Effector memory CD8-positive, alpha-beta T cell (primary cell): ENCODE measurements at places on chromosomes 5 and 9.

- no peak for DNase-seq
Measured at GRCh38 chr5:25568989-25569625, 924.3 kb upstream of the CDH10 start.

- DNase-seq = no peak
Measured at GRCh38 chr5:127331890-127332649, 41.5 kb downstream of the MEGF10 start.

GRCh38 chr5:112742424-112742823, 4.7 kb downstream of the APC start:
- no peak for DNase-seq

DNA sequence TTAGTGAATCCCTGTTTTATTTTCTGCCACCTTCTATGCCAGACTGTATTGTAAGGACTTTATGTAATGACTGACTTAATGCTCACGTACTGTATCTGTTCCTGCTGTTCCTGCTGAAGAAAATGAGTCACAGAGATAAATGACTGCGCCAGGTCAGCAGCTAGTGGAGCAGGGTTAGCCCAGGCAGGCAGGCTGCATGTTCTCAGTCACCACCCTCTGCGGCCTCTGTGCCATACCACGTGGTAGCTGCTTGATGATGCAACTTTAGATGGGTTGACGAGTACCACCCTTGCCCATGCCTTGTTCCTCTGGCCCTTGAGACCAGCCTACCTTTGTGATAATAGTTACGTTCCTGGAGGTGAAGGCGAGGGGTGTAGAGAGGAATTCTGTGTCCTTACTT, 161.9 kb downstream of the TRIO start:
- DNase-seq = no peak

- no peak for DNase-seq
Measured at GRCh38 chr9:136802321-136802720, 5.4 kb upstream of the RABL6 start.

DNA sequence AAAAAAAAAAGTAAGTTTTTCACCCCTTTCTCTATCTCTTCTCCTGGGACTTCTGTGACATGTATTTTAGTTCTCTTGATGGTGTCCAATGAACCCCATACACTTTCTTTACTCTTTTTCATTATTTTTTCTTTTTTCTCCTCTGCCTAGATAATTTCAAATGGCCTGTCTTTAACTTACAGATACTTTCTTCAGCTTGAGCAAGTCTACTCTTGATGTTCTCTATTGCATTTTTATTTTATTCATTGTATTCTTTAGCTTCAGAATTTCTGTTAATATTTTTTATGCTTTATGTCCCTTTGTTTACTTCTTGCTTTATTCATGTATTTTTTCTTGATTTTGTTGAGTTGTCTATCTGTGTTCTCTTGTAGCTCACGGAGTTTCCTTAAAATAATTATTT, 32.5 kb upstream of the FAM120A start:
- DNase-seq = no peak

GRCh38 chr9:124012368-124013301, 1.1 kb downstream of the LHX2 start:
- no peak for DNase-seq

DNA sequence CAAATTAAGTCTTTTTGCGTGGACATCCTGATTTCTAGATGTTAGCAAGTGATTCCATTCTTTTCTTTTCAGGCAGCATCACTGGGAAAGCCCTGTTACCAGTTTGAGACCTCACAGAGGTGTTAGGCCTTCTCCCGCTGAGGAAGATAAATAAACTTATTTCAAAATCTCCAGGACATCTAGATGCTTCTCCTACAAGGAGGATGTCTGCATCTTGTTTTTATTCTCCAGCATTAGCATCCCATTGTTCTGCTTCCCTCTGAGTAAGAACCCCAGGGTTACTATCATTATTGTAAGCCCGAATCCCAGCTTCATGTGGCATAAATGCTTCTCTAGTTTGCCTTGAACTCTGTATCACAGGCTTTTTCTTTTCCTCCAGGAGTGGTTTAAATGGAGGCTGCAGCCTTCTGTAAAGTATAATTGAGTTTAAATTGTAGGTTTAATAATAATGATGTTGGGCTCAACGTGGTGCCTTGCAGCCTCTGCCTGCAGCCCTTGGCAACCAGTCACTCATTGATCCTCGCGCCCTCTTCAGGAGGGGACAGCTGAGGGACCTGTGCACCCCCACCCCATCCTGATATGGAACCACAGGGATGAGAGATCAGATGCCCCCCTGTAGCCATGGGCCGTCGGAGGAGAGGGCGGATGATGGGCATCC, 114.9 kb downstream of the PDZD2 start:
- DNase-seq = no peak

DNA sequence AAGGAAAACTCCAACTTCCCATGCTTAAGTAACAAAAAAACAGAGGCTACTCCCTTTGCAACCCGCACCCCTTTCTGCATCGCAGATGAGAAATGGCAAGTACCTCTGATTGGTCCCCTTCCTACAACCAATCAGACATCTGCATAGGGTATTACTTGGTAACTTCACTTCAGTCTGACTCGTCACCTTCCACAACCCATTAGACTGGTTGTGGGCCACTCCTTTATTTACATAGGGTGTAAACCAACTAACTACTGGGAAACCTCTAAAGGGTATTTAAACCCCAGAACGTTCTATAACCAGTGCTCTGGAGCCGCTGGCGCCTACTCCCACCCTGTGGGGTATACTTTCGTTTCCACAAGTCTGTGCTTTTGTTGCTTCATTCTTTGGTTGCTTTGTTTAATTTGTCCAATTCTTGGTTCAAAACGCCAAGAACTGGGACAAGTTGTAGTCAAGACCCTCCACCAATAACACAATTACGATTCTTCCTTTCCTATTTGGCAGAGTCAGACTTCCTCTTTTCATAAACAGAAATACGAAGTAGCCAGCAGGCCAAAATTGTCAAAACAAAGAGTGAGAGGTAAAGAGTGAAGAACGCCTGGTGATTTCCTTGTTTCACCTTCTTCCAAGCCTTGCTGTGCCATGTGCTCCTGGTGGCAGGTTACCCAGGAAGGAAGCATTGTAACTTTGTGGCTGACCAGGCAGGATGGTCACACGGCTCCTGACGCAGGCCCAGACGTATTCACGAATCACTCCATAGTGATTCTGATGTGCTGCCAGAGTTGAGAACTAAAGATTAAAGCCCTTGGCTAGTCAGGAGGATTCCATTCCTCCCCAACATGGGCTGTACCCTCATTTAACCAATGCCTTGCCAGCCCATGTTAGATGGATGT, 477.4 kb downstream of the ARHGEF28 start:
- DNase-seq = no peak

DNA sequence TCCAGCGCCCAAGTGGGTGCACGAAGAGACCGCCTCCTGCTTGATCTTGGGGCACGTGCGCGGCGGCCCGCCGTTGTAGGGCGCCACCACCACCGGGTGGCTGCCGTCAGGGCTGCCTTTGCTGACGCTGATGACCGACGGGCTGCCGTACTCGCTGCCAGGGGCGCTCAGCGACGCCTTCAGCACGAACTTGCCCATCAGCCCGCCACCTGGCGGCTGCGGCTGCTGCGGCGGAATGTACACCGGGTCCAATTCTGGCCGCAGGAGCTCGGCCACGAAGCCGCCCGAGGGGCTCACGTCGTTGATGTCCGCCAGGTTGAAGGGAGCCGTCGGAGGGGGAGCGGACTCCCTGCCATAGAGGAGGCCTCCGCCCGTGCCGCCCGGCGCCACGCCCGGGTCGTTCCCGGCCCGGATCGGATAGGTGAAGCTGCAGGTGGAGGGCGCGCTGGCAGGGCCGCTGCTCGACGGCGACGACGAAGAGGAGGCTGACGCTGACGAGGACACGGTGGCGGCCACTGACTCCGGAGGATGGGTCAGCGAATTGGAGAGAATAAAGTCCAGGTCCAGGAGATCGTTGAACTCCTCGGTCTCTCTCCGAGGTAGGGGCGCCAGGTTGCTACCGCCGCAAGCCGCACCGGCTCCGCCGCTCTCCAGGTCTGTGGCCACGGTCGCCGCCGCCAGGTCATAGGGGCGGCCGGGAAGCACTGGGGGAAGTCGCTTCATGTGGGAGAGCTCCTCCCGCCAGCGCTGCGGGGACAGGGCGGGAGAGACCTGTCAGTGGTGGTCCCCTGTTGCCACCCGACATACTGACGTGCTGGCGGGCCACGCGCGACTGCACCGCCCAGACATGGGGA, 1.8 kb downstream of the KLF4 start:
- DNase-seq = no peak

- DNase-seq = no peak
Measured at GRCh38 chr5:56558131-56558745, 257.1 kb upstream of the MAP3K1 start.

- no peak for DNase-seq
Measured at GRCh38 chr5:177183142-177183541, 49.6 kb downstream of the NSD1 start.

DNA sequence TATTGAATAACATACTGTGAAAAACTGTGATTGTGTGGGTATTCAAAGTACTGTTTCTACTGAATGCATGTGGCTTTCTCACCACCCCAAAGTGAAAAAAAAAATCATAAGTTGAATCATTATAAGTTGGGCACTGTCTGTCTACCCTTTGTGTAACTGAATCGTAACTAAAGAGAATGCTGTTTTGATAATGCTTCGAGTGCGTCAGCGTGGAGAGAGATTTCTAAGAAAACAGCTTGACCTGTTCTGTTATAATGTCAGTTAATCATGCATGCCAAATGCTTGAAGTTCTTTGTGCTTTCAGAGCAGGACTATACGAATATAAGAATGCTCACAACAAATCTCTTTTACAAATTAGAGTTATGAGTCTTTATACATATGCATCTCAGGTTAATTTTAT, 148.8 kb upstream of the SGCD start:
- DNase-seq = no peak

DNA sequence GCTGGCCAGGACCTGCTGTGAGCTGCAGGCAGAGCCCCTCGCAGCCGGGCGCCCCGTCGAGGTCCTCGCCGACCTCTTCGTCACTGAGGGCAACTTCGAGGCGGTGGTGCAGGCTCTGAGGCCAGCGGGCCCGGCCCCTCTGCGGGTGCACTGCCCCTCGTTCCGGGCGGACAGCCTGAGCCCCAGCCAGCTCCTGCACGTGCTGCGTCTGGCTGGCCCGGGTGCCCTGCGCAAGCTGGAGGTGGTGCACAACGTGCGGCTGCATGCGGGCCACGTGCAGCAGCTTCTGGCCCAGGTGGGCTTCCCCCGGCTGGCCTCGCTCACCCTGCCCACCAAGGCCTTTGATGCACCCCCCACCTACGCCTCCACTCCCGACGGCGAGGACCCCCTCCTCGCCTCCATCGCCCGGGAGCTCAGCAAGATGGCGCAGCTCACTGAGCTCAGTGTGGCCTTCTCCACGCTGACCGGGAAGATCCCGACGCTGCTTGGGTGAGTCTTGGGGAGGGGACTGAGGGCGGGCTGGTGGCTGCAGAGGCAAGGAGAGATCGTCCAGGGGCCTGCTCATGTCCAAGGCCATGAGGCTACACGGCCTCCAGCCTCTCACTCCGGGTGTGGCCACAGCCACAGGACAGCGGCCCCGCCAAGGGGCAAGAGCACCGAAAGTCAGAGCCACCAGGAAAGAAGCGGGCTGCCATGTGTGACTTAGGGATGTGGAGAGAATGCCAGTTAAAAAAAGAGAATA, 825 bp downstream of the LRRC14B start:
- DNase-seq = no peak

DNA sequence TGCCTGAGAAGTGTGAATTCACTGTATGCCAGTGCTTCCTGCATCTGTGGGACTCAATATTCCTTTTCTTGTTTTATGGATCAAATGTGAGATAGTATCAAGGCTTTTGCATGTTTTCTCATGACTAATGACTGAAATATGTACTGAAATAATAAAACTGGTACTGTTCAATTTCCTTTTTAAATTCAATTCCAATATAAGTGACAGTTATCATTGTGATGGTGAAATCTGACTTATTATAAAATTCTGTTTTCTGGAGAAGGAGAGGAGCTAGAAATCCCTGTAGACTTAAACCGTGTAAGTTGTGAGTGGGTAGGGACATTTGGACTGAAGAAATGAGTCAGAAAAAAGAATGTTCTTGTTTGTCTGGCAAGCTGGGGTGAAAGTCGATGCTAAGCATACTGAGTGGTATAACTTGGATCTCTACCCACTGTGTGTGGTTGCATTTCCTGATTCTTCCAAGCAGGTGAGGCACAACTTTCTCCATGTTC, 245.2 kb downstream of the EFNA5 start:
- DNase-seq = no peak

- no peak for DNase-seq
Measured at GRCh38 chr9:86636038-86636437, 281.8 kb upstream of the TUT7 start.

GRCh38 chr9:128339761-128340690, at the start of gene SLC27A4:
SLC27A4 (plus strand) TSS chr9:128340527; CDS start chr9:128343133, 2,606 bp downstream.
- DNase-seq = peak; percentile 73

GRCh38 chr9:19239955-19240354, 9.5 kb downstream of the DENND4C start:
- DNase-seq = no peak

- DNase-seq = peak; percentile 68
Measured at GRCh38 chr5:181261320-181262049, 542 bp upstream of the TRIM52 start.

DNA sequence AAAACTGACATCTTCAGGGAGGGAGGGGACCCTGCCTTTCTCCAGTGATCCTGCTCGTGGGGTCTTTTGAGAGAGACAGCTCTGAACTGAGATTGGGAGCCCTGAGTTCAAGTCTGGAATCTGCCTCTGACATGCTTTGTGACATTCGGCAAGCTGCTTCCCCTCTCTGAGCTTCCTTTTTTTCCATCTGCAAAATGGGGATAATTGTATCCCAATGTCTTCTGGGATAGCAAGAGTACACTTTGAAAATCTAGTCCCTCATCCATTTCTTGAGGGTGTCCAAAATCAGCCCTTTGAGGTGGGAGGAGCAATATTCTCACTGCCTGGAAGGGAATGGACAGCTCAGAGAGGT, 186.3 kb downstream of the RGS3 start:
- DNase-seq = no peak

DNA sequence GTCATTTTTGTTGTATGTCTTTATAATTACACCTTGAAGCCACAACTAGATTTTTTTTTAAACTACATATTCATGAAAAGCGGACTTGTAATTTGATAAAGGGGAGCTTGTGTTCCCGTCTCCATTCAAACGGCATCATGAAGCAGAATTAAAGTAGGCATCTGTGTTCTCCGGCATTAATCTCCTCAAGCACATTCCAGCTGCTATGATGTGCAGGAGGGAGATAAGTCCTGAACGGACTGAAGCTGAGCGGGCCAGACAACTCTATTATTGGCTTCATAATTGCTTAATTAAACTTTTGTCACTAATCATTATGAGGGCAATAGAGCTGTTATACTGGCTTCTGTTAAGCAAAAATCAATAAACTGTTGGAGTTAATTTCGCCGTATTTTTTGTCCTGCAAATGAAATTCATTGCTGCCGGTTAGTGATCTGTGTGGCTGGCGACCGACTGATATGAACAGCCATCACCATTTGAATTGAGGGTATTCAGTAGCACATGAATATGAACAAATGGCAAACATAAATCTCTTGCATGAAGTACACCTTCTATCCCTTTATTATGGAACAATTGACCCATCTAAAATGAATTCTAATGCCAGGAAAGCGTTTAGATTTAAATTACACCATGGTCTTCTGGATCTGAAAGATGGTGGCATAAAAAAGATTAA, 408.8 kb upstream of the IRX1 start:
- DNase-seq = no peak
